ENCODE measurements at places on chromosomes 5 and 9. TPM values are rescaled to one million over a fixed set of nuclear protein-coding genes. Genes with fewer than 3 reads are reported as not detected.

- DNase-seq, result no peak
Observed at GRCh38 chr5:98899456-98899855, 29.4 kb downstream of the CHD1 start.

- no peak for DNase-seq
Observed at GRCh38 chr5:44887722-44888121, 79.0 kb downstream of the MRPS30 start.

GRCh38 chr9:69047371-69047770 lies 11.8 kb downstream of the FXN start:
- DNase-seq, result no peak

Gene CAVIN4
- 0.30 TPM for polyA plus RNA-seq

DNA sequence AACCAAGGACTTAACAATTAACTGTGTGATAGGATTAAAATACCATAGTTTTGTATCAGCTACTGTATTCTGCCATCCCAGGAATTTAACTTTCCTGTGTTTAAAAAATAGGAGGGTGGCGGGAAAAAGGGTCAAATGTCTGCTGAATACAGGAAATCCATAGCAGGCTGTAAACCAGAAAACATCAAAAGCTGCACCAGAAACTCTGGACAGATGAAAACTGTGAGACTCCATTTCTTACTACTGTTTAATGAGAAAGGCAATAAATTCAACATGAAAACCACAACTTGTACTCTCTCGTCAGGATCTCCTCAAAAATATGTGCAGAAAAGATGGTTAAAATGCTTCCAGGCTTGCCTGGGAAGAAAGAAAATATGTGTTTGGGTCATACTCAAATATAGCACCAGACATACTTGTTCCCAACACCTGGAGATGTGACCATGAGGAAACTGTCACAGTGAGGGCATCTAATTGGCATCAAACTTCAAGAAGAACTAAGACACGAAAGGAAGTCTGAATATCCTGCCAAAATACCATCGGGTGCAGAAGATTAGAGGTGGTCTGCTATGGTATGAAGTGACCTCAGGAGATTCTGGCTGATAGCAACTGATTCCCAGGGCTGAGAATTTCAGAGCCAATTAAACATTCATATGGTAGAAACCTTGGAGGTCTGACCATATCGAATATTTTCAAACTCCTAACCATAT lies 164.7 kb upstream of the TARS1 start:
- no peak for DNase-seq

DNA sequence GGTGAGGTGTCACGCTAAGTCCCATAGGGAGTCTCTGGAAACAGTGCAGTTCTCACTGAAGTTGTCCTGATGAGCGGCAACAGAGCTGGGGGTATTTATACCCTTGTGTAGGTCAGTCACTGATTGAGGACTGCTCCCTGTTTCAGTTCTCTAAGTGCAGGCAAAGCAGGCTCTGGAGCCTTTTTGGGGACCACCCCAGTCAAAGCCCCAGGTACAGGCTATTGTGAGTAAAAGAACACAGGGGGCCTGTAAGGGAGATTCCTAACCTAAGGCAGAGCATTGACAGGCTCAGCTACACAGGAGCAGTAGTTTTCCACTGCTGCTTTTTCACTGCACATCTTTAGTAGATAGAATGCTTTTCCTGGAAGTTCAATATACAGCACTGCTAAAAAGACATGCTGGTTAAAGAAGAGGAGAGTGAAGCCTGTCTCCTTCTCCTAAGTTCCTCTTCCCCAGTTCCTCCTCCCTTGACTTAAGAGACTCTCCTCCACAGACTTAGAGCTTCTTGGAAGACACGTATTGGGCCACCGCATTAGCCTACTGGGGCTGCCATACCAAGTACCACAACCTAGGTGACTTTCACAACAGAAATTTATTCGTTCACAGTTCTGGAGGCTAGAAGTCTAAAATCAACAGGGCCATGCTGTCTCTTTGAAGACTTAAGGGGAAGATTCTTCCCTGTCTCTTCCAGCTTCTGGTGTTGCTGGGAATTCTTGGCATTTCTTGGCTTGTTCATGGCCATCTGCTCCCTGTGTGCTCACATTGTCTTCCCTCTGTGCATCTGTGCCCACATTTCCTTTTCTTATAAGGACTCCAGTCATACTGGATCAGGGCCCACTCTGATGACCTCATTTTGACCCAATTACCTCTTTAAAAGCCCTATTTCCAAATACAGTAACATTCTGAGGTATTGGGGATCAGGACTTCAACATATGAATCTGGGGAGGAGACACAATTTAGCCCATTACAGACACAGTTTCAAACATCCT lies 221.0 kb downstream of the ESM1 start:
- no peak for DNase-seq

Gene MSMP
- polyA plus RNA-seq, result not detected

Measured in ovary (tissue), 10 donors.